Renal pelvis (tissue), 12 donors: ENCODE measurements at places on chromosomes 4 and X.

GRCh38 chr4:70586841-70587240 is 5.2 kb upstream of the AMBN start:
- DNase-seq, result no peak

GRCh38 chr4:79948739-79949138 is 124.3 kb downstream of the ANTXR2 start:
- DNase-seq, result no peak

DNA sequence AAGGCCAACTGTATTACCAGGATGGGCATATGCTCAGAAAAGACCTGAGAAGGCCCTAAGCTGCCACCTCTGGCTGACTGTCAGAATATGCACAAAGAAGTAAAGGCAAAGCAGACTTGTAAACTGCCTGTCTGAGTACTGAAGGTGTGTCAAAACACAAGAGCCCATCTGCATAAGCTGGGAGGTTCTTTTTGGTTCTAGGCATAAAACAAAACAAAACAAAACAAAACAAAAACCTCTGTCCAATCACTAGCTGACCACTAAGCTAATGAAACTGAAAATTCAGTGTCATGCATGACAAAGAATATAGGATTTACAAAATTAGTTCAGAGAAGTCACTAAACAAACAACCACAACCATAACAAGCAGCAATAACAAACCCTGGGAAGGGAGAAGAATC is 20.6 kb downstream of the SH3D19 start:
- no peak for DNase-seq

GRCh38 chr4:55959655-55960054 is 10.9 kb downstream of the CEP135 start:
- DNase-seq, result no peak

DNA sequence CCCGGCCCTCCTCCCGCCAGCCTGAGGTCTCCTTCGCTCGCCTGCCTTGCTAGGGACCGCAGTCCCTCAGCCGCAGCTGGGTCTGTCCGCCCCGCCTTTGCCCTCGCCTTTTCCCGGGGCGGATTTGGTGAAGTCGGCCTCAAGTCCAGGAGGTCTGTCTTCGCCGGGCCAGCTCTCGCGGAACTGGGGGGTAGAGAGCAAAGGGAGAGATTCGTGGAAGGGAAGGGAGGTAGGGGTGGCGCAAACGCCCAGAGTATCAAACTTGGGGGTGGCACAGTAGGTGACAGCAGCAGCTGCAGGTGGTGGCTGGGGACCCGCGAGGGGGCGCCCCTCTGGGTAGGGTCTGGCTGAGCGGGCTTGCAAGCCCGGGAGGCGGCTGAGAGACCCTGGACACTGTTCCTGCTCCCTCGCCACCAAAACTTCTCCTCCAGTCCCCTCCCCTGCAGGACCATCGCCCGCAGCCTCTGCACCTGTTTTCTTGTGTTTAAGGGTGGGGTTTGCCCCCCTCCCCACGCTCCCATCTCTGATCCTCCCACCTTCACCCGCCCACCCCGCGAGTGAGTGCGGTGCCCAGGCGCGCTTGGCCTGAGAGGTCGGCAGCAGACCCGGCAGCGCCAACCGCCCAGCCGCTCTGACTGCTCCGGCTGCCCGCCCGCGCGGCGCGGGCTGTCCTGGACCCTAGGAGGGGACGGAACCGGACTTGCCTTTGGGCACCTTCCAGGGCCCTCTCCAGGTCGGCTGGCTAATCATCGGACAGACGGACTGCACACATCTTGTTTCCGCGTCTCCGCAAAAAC is at the start of gene NPY2R:
NPY2R (plus strand) TSS at position 379 of the 797 bp plus-strand sequence. CDS start 5,304 bp downstream, outside the sequence.
- DNase-seq, result peak; percentile 24

- peak; percentile 90 for DNase-seq
Observed at GRCh38 chrX:131704136-131704695, 160.3 kb downstream of the OR13H1 start.

DNA sequence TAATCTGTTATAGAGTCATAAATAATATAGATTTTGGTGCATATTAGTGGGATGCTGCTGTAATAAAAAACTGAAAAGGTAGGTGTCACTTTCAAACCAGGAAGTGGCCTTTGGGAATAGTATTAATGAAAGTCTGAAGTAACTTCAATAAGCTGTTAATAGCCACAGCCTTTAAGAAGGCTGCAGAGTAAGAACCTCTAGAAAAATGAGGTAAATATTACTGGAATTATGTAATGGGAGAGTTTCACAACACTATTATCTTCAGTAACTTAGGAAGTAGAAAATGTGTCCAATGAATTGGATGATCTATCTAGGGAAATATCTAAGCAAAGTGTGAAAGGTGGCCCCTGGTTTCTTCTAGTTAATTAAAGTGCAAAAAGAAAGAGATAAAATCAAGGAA is 104.7 kb downstream of the NCAPG start:
- DNase-seq, result no peak

- DNase-seq, result no peak
Observed at GRCh38 chr4:88449290-88449689, 7.6 kb upstream of the HERC5 start.

DNA sequence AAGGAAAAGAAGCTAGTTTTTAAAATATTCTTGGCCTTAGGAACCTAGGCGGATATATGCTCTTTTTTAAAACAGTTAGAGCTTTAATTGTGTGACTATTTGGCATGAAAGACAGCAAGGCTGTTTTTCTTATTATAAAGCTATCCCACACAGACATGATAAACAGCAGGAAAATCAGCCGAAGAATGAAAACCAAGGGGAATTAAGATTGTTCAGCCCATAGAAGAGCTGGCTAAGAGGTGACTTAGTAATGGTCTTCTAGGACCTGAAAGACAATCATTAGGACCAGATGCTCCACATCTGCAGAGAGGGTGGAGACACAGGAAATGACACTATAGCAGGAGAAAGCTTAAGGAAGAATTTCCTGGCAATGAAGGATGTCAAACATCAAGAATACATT is 171.4 kb upstream of the NRK start:
- DNase-seq, result no peak

- DNase-seq, result peak; percentile 45
Observed at GRCh38 chrX:139559383-139560042, 29.0 kb downstream of the F9 start.

GRCh38 chr4:10691651-10692050 is 7.1 kb upstream of the CLNK start:
- DNase-seq, result no peak

DNA sequence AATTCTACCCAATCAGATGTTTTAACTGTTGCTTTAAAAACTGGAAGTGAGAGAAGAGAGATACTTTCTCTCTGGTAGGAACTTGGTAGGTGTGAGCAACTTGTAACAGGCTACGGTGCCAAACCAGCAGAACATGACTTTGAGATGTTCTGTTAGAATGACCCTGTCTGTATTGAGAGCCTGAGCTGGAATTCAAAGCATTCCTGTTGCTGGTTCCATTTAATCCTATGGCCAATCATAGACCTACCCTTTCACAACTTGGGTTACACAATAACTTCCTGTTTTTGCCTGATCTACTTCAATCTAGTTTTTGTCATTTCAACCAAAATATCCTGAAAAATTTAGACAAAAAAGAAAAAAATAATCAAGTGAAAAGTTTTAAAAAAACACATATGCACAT is 1.7 kb upstream of the PRRG1 start:
- DNase-seq, result no peak

DNA sequence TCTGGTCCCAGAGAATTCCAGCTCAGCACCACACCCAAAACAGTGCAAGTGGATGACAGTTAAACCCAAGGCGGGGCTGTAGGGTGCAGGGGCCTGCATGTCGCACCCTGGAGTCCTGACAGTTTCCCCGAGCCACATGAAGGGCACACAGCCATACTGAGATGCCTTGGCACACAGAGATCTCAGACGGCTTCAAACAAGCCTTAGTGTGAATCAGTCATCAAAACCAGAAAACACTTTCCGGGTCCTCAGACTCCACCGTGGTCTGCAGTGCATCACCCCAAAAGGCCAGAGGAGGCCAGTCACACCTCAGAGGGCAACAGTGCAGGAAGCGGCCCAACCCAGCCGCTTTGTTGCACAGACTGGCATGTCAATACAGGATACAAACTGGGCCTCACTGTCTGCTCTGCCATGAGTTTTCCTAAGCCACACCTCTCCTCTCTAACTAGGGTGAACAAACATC is 64.6 kb upstream of the ENPP6 start:
- DNase-seq, result no peak

DNA sequence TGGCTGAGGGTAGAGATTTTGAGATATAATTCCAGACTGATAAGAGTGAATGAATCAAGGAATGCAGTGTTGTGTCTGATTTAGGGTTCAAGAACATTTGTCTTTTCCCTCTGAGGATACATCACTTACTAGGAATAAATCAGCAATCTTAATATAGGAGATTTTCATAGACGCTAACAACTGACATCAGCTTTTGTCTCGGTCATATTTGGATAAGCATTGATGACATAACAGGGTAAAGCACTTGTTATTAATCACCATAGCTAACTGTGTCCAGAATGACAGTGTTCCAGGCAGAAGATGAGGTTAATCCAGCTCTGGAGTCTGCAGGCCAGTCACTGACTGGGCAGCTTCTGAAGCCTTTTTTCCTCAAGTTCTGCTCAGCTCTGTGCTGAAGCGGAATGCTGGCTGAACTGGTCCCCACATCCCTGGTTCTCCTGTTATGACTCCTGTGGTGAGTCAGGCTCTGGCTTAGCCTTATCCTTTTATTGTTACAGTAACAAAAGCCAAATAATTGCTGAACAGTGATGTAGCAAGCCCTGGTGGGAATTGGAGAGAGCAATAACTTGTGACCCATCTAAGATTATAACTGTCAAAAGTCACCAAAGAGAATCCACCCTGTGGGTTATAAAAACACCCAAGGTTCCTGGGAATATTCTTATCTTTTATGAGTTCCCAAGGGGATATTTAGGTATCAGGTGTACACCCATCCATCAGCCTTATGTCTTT is 41.8 kb downstream of the FNIP2 start:
- no peak for DNase-seq

DNA sequence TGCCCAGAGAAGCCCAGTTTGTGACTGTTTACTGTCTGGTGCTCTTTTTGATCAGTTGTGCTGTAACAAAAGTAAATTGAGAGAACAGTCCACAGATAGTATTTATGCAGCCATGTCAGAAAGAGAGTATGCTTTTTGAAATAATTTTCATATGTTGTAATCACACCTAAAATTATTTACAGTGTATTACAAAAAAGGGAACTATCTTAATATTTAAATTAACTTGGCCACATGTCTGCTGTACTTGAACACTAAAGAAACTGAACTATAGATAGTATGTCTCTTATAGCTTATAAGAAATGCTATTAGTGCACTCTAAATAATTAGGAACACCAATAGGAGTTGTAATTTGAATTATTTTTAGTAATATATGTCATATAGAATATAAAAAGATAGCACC is 30.2 kb downstream of the KIAA0232 start:
- DNase-seq, result no peak

- no peak for DNase-seq
Observed at GRCh38 chr4:163540448-163540847, 46.0 kb downstream of the TMA16 start.

- DNase-seq, result no peak
Observed at GRCh38 chrX:25544641-25545040, 528.9 kb upstream of the ARX start.

DNA sequence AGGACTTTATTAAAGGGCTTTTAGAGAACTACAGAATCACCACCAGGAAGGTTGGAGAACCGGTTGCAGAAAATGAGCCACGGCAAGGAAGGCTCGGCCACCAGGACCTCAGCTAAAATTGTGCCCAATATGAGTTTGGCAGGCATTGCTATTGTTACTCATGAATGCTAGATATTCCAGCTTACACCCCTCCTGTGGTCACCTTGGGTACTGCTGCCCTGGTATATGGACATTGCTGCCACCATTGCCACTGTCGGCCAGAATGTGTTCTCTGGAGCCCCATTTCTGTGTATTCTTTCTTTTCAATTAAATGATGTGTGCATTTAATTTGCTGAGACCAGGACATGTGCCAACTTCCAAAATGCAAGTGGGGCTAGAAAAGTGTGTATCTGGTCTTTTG is 626.7 kb upstream of the BOD1L1 start:
- DNase-seq, result peak; percentile 8

- DNase-seq, result no peak
Observed at GRCh38 chr4:52939739-52940138, 77.6 kb downstream of the RASL11B start.

- DNase-seq, result no peak
Observed at GRCh38 chrX:38458071-38458470, 103.3 kb upstream of the TSPAN7 start.

DNA sequence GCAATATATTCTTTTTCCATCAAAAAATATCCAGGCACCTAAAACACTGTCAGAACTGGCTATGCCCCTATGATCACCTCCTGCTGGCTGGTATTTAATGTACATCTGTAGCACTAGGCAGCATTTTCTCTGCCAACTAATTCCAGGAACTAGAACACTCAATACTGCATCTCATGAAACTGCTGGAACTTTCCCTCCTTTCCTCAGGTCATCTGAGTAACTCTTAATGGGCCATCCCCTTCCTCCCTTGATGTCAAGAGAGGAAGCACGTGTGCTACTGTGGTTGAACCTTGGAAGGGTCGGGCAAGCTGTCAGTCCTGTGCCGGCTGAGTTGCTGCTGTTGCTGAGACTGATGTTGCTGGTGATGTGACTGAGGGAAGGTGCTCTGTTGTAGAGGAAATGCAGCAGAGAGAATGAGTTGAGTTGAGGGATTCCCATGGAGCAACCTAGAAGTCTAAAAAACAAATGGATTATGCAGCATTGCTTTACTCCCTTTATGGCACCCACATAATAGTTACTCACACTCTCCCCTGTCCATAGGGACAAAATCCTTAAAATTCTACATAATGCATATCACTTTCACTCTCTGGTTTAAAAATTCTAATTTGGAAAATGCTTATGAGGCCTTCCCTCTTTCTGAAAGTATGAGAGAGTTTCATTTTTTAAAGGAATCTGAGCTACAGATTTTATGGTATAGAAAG is 39.5 kb downstream of the TMEM165 start:
- no peak for DNase-seq

- no peak for DNase-seq
Observed at GRCh38 chr4:20272411-20272872, 20.7 kb downstream of the SLIT2 start.

DNA sequence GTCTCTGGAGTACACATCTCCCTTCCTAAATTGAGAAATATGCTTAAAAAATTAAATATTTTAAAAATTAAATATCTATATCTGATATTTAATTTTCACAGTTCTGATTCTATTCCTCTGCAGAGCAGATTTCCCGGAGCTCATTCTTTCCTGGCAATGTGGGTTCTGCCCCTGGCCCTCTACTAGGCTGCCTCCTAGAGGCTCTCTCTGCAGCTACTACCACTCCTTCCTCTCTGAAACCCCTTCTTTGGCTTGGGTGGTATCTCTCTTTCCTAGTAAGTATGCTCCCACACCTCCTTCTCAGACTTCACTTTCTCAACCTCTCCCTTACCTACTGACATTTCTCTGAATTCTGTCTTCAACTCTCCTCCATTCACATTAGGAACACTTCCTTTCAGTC is 45.3 kb downstream of the RPGR start:
- no peak for DNase-seq

GRCh38 chr4:74230902-74231499 is 73.1 kb downstream of the MTHFD2L start:
- no peak for DNase-seq

DNA sequence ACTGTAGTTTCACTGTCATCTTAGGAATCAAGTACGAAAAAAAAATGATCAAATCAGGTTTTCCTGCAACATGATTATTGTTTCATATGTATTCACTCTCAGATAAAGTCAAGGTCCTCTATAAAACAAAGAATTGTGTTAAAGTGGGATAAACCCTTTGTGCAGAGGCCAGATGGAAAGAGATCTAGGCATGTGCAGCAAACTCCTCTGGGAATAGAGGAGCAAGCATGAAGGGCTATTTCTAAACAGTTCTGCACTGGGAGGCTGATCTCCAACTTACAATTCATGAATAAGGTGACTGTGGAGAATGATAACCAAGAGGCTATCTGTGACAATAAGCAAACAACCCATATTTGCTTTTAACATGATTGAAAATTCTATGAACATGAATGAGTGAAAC is 2.4 kb upstream of the WDFY3 start:
- DNase-seq, result no peak
